ENCODE measurements at places on chromosomes 13 and 19.

GRCh38 chr13:112434937-112435523, 58.9 kb downstream of the SPACA7 start:
- no peak for DNase-seq

DNA sequence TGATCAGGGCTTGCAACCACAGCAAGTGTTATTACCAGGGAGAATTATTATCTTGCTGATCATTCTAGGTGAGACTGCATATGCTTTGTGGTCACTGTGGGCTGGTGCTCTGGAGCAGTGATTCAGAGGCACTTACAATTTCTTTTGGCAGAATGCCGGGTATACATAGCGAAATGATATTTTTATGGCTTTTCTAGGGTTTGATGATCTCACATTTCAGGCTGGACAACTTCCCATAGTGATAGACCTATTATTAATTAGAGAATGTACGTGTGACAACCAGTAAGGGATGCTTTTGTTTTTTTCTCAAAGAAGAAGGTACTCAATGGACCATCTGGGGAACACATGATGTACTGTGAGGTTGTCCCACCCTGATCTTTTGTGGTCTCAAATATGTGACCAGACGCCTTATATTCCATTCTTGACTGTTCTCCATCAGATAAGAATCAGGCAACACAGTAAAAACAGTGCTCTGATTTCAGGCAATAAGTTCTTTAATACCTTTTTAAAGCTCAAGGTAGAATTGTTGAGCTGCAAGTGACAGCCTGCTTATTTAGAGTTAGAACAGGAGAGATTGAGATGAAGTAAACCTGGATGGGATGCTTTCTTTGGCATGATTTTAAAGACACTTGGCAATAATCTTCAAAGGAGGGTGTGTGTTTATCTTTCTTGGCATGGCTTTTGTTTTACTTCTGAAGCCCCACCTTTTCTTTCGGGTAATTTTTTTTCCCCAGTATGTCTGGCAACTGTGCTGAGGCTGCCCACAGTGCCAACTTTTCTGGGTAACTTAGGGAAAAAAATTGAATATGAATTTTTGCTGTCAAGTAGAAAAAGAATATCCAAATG, 27.4 kb upstream of the SCEL start:
- no peak for DNase-seq

- DNase-seq: no peak
These were observed 1.6 kb downstream of the GRIN2D start for GRCh38 chr19:48395170-48395455.

DNA sequence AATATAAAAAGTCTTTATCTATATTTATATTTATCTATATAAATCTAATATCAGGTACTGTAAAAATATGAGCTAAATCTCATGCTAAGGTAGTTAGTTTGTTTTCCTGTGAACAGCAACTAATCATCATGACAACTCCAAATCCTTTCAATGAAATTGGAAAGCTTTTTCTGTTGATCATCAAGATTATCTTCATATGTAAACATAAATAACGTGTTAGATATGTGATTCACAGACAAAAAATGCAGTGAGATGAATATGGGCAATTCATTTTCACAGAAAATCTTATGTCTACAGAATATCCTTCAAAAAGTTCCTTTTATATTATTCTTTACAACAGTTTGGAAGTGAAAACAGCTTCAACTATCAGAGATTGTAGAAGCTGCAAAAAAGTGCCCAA, 41.7 kb upstream of the EEF1AKMT1 start:
- DNase-seq: no peak
